ENCODE measurements at places on chromosomes 16 and 17. TPM values are rescaled to one million over a fixed set of nuclear protein-coding genes. Genes with fewer than 3 reads are reported as not detected.

The CSF3 gene
- total RNA-seq: not detected

The LGALS9C gene
- 0.59 TPM for total RNA-seq

The ZC3H18 gene
- 88.0 TPM for total RNA-seq

The FGF11 gene
- 2.5 TPM for total RNA-seq

The FBXL16 gene
- 50.2 TPM for total RNA-seq

The SLC5A11 gene
- 0.36 TPM for total RNA-seq

The ITGB3 gene
- total RNA-seq: 3.8 TPM

The BHLHA9 gene
- not detected for total RNA-seq

The CD300LF gene
- total RNA-seq: 0.25 TPM

The OR3A3 gene
- not detected for total RNA-seq

The NOG gene
- 9.2 TPM for total RNA-seq

The KRTAP9-2 gene
- not detected for total RNA-seq

The TVP23A gene
- total RNA-seq: not detected

The ENPP7 gene
- total RNA-seq: not detected

The SLC16A3 gene
- total RNA-seq: 43.5 TPM

The KCNJ2 gene
- total RNA-seq: not detected

The BAIAP3 gene
- total RNA-seq: 9.1 TPM

The PDILT gene
- total RNA-seq: not detected

The CCL16 gene
- not detected for total RNA-seq

The GSG1L gene
- total RNA-seq: not detected

The STAC2 gene
- total RNA-seq: not detected

The MYH11 gene
- total RNA-seq: 0.66 TPM

The FAM20A gene
- not detected for total RNA-seq

The SLC16A13 gene
- 15.4 TPM for total RNA-seq

The UNC45B gene
- total RNA-seq: 0.16 TPM

The MED13 gene
- 77.6 TPM for total RNA-seq

The SEPTIN12 gene
- total RNA-seq: not detected

The PYDC1 gene
- not detected for total RNA-seq

The SEZ6 gene
- 0.49 TPM for total RNA-seq

The GNAO1 gene
- total RNA-seq: 3.9 TPM

The NOD2 gene
- total RNA-seq: 5.2 TPM

The C17orf78 gene
- not detected for total RNA-seq

All from T-cell (primary cell).